T-helper 9 cell (primary cell): ENCODE measurements at places on chromosomes 4 and X.

DNA sequence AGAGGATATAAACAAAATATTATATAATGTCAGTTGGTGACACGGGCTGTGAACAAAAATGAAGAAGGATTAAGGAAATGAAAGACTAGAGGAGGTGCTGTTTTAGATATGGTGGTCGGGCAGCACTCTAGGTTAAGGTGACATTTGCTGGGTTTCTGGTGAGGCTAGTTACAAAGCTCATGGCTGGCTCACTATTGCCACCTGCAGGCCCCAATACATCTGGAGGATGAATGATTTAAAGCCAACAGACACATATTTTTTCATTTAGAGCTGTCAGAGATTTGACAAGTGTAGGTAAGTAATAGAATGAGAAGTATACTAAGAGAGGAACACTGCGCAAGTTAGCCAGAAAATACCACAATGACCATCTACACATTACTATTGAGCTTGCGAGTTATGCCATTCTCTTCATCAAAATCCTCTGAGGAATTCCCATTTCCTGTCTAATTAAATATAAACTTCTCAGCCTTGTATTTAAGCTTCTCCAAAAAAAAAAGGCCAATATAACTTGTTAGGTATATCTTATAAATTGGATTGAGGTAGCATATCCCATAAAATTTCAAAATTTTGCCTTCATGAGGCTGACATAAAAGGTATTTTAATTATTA is 6.4 kb upstream of the FGG start:
- peak; percentile 3 for DNase-seq

DNA sequence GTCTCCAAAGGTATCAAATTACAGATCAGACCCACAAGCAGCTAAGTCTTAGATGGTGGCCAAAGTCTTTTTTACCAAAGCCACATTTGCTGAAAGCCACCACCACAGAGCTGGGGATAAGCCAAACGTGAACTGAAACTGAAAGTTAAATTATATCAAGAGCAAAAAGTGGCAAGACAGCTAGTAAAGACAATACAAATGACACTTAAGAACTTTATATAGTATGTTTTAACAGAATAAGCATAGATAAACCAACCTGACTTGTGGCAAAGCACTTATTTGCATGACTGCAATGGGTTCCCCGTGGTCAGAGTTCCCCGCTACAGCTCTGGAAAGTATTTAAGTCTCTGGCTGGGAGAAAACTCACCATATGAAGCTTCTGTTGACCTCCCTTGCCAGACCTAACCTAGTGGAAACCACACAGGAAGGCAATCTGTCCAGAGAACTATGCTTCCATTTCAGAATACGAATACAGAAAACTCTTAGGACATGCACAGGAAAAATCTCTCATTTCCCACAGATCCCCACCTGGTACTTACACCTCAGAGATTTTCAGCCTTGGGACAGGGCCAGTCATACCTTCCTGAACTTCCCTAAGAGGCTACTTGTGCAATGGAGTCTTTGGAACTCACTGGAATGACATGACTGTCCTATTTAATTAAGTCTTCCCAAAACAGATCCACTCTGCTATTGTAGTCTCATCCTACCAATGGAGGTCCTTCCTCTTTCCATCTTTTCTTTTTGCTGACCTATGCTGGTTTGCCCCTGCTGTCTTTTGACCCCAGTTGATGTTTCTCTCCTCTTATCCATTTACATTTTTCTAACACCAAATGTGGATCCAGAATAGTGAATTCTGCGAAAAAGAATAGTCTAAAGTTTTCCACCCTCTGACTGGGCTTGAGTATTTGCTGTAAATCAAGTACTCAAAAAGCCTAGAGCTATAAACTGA is 225.1 kb downstream of the NR3C2 start:
- no peak for DNase-seq

- DNase-seq = no peak
Measured at GRCh38 chr4:23422878-23423277, 467.0 kb downstream of the PPARGC1A start.

DNA sequence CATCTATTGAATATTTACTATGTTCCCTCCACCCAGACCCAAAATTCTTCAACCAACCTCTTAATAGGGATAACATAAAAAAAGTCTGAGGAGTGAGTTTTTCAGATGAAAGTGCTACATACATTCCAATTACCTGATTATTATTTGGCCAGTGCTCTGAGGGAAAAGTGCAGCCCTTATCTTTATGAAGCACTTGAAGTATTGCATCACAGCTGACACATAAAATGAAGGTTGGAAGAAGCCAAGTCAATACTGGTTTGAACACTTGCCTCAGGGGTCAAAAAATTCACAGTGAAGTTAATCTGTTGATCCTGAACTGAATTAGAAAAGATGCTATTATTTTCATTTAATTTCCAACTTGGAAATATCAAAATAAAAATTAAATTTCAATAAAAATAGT is 498.9 kb downstream of the INPP4B start:
- DNase-seq = no peak

GRCh38 chrX:128781506-128781905 is 729.3 kb upstream of the ACTRT1 start:
- peak; percentile 9 for DNase-seq
